ENCODE measurements at places on chromosomes 16 and 17.

DNA sequence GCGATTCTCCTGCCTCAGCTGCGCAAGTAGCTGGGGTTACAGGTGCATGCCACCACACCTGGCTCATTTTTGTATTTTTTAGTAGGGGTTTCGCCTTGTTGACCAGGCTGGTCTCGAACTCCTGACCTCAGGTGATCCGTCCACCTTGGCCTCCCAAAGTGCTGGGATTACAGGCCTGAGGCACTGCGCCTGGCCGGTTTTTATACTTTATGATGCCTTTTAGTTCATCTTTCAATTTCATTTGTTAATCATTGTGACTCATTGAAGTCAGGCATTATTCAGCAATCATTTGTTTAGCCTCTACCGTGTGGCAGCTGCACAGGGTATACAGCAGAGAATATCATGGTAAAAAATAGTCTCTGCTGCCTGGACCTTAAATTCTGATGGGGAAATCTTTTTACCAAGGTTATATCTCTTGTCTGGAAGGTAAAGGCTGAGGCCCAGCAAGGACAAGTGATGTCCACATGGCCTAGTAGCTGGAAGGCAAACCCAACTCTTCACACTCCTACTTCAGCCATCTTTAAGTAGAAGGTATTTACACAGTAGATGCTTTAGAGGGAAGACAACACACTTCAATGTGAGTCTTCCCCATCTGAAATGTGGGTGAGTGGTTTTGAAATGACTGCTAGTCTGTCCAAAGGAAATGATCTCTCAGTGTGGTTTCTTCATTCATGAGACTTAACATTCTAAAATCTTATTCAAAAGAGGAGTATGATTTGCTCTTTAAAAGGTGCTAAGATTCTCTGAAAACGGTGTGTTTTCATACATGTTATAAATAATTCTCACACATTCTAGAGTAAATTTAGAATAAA is 2.4 kb downstream of the PRPSAP2 start:
- DNase-seq = no peak

- DNase-seq = no peak
These were observed 40.1 kb upstream of the RPL38 start for GRCh38 chr17:74163271-74163821.

DNA sequence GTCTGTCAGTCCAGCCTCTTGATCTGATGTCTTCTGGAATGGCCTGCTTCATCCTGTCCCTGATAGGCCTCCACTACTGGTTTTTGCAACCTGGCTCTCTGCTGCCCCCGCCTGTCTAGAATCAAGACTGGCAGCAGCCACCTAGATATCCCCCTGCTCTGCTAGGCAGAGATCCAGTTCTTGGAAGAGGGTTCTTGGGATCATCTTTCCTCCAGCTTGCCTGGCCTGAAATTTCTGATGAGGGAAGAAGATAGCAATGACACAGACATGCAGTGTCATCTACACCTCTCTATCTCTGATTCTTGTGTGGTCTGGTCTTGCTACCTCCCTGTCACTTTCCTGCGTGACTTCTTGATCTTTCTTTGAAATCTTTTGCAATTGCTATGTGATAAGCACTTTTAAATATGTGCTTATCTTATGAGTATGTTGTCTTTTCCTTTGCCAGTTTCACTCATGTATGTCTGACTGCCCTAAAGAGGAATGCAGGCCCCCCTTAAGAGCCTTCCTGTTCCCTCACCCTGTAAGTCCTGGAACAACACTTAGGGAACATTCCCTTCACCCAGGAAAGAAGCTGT is 20.3 kb upstream of the NFATC3 start:
- DNase-seq = peak; percentile 62

- no peak for DNase-seq
These were observed 3.9 kb upstream of the KRTAP4-3 start for GRCh38 chr17:41171886-41172285.

All from activated T-cell treated with anti-CD3 and anti-CD28 coated beads for 1 hour (primary cell).